ENCODE measurements at places on chromosomes 6 and 20. TPM values are rescaled to one million over a fixed set of nuclear protein-coding genes. Genes with fewer than 3 reads are reported as not detected.

The SEL1L2 gene
- total RNA-seq, result not detected

The CYP39A1 gene
- total RNA-seq, result 0.84 TPM

The SLC22A16 gene
- total RNA-seq, result not detected

The DDX43 gene
- total RNA-seq, result not detected

The ZNF311 gene
- 1.7 TPM for total RNA-seq

The PLEKHG1 gene
- total RNA-seq, result 8.9 TPM

The GPX5 gene
- total RNA-seq, result 4.3 TPM

The RAET1L gene
- total RNA-seq, result not detected

The BTN1A1 gene
- not detected for total RNA-seq

The ARFGEF3 gene
- 1.5 TPM for total RNA-seq

The FNDC11 gene
- total RNA-seq, result 0.20 TPM

GRCh38 chr6:133756078-133756695 lies 132.7 kb upstream of the TCF21 start:
- H3K36me3 ChIP-seq, result no peaks in the 10 kb centered on the region
- DNase-seq, result peak; percentile 51
- no peak overlapping the region for H3K4me3 ChIP-seq
- no peak overlapping the region for H3K27ac ChIP-seq
- peaks cover 3% of the 10 kb centered on the region for H3K4me1 ChIP-seq

DNA sequence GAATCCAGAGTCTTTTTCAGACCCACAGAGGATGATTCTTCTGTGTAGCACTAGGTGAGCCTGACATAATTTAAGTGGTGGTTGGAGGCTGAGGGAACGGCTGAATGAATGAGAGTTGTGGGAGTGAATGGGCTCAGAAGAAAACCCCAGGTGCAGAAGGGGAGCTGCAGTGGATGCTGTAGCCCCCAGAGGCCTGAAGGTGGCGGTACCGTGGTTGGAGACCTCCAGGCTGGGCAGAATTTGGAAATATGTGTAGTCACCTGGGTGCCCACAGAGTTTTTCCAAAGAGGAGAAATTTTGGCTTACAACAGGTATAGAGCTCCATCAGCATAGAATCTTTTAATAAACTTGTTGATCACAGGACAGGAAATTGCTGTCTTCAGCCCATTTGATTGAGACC lies 6.5 kb upstream of the RAET1G start:
- no peak for DNase-seq
- no peaks in the 10 kb centered on the region for H3K36me3 ChIP-seq

- no peaks in the 10 kb centered on the region for H3K27me3 ChIP-seq
- DNase-seq, result peak; percentile 55
- no peaks in the 10 kb centered on the region for H3K36me3 ChIP-seq
Observed at GRCh38 chr6:125009578-125009977, 47.3 kb downstream of the RNF217 start.

- H3K27ac ChIP-seq, result no peak overlapping the region
- peaks cover 7% of the 10 kb centered on the region for H3K4me1 ChIP-seq
- H3K36me3 ChIP-seq, result no peaks in the 10 kb centered on the region
- no peak for DNase-seq
- H3K4me3 ChIP-seq, result no peak overlapping the region
Observed at GRCh38 chr6:140205795-140206593, 831.5 kb upstream of the CITED2 start.

GRCh38 chr6:2740581-2740980 lies 10.1 kb downstream of the MYLK4 start:
- H3K36me3 ChIP-seq, result no peaks in the 10 kb centered on the region
- no peak overlapping the region for H3K4me3 ChIP-seq
- no peak for DNase-seq
- no peaks in the 10 kb centered on the region for H3K27me3 ChIP-seq
- H3K27ac ChIP-seq, result no peak overlapping the region

DNA sequence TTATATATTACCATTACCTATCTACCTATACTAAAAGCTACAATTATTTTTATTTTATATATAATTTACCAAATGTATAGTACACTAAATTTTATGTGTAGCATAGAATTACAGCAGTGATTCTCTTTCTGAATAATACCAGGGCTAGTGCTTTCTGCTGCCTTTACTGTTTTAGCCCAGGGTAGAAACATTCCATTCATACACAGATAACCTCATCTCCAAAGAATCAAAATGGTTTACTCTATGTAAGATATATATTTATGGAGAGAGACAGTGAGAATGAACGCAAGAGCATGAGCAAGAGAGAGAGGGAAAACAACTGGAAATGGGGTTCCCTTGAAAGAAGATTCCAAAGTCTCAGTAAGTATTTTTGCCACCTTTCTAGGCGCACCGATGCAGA lies 56.3 kb upstream of the ATXN1 start:
- DNase-seq, result no peak
- no peak overlapping the region for H3K27ac ChIP-seq
- no peak overlapping the region for H3K4me3 ChIP-seq
- H3K27me3 ChIP-seq, result no peaks in the 10 kb centered on the region

- no peak overlapping the region for H3K4me3 ChIP-seq
- no peaks in the 10 kb centered on the region for H3K36me3 ChIP-seq
- H3K27me3 ChIP-seq, result peaks cover 40% of the 10 kb centered on the region
- no peaks in the 10 kb centered on the region for H3K4me1 ChIP-seq
- no peak for DNase-seq
- H3K27ac ChIP-seq, result no peak overlapping the region
Observed at GRCh38 chr6:32794510-32794909, 22.3 kb downstream of the HLA-DOB start.

DNA sequence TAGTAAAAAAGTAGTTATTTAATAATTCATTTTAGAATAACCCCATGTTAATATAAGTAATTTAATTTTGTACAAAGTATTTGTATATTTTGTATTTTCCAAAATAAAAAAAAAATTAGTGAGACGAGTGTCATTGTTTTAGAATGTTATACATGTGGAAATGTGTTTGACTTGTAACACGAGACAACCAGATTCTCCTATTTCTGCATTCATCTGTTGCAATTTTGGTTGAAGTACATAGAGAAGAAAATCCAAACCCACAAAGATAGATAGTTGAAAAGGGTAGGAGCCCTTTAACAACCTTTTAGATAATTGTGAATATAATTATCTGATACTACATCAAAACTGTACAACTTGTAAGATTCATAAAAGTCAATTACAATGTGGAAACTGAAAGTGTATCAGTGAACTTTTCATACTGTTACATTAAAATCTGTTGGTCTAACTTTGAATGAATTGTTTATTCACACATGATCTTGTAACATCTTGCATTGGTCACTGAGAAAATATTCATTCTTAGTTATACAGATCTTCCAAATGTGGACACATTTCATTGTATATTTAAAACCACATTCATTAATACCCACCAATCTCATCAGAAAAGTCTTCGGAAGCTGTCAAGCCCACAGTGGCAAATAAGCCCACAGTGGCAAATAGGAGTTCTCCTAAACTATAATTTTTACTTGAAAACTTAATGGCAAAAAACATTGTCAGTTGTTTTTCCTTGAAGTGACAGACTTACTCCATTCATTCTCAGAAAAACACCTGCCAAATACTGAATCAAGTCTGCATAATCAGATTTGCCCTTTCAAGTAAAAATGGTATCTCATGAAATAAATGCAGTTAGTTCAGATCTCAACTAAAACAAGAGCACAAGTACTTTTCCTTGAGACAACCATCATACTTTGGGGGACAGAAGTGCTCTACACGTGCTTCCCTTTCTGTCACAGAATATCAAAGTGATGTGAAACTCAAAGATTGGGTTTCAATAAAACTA lies 52.8 kb downstream of the FKBP5 start:
- no peak overlapping the region for H3K27ac ChIP-seq
- H3K4me3 ChIP-seq, result no peak overlapping the region
- H3K36me3 ChIP-seq, result no peaks in the 10 kb centered on the region
- no peaks in the 10 kb centered on the region for H3K4me1 ChIP-seq
- no peak for DNase-seq

GRCh38 chr6:165679326-165679725 lies 16.3 kb upstream of the PDE10A start:
- no peaks in the 10 kb centered on the region for H3K36me3 ChIP-seq
- peaks cover 8% of the 10 kb centered on the region for H3K4me1 ChIP-seq

DNA sequence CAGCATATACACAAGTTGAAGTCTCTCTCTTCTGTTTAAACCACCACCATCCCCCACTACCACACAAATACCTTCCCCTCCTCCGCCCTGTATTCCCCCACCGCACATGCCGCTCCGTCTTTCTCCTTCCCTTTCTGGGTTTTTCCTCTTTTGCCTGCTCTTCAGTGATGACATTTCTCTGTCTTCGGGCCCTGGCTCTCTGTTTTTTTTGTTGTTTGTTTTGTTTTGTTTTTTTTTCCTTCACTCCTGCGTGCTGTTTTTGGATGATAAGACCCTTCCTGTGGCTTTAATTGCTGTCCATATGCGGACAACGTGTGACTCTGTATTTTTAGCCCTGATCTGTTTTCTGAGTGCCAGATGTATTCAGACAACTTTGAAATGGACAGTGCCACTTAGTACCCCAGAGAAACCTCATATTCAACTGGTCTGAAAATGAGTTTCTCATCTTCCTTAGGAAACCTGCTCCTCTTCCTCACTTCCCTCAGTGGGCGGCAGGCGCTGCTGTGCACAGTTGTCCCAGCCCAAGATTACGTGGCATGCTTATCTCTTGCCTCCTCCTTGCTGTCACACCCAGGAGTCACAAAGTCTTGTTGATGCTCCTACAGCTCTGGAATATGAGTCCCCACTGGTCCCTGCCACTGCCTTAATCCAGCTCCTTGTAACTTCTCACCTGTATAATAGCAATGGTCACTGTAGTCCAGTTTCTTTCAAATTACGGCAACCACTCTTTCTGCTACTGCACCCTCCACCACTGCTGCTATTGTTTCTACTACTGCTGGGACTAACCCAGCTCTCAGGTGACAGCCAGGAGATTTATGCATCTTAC lies 8.2 kb downstream of the PPP1R14C start:
- no peak overlapping the region for H3K27ac ChIP-seq
- no peak for DNase-seq
- peaks cover 54% of the 10 kb centered on the region for H3K27me3 ChIP-seq
- no peaks in the 10 kb centered on the region for H3K36me3 ChIP-seq

GRCh38 chr20:25592135-25592852 lies 7.0 kb upstream of the NINL start:
- no peaks in the 10 kb centered on the region for H3K36me3 ChIP-seq
- no peak overlapping the region for H3K4me3 ChIP-seq
- H3K4me1 ChIP-seq, result no peaks in the 10 kb centered on the region
- no peak overlapping the region for H3K27ac ChIP-seq

- H3K4me1 ChIP-seq, result peaks cover 26% of the 10 kb centered on the region
- peak overlapping the region; percentile 35 for H3K27ac ChIP-seq
- DNase-seq, result peak; percentile 75
- H3K36me3 ChIP-seq, result no peaks in the 10 kb centered on the region
- no peak overlapping the region for H3K4me3 ChIP-seq
- H3K27me3 ChIP-seq, result no peaks in the 10 kb centered on the region
Observed at GRCh38 chr6:132405143-132405915, 4.1 kb upstream of the MOXD1 start.

- no peaks in the 10 kb centered on the region for H3K36me3 ChIP-seq
- no peak for DNase-seq
- H3K27ac ChIP-seq, result no peak overlapping the region
- peaks cover 5% of the 10 kb centered on the region for H3K4me1 ChIP-seq
Observed at GRCh38 chr6:108726726-108727339, 121.4 kb upstream of the ARMC2 start.

GRCh38 chr6:11279284-11279689 lies 46.8 kb upstream of the NEDD9 start:
- no peaks in the 10 kb centered on the region for H3K27me3 ChIP-seq
- no peak overlapping the region for H3K27ac ChIP-seq
- H3K4me3 ChIP-seq, result no peak overlapping the region
- H3K4me1 ChIP-seq, result peaks cover 22% of the 10 kb centered on the region

GRCh38 chr6:136544326-136544725 lies 5.9 kb downstream of the MAP7 start:
- H3K36me3 ChIP-seq, result no peaks in the 10 kb centered on the region
- peaks cover 12% of the 10 kb centered on the region for H3K27me3 ChIP-seq
- no peak overlapping the region for H3K27ac ChIP-seq
- H3K4me1 ChIP-seq, result no peaks in the 10 kb centered on the region
- no peak overlapping the region for H3K4me3 ChIP-seq

DNA sequence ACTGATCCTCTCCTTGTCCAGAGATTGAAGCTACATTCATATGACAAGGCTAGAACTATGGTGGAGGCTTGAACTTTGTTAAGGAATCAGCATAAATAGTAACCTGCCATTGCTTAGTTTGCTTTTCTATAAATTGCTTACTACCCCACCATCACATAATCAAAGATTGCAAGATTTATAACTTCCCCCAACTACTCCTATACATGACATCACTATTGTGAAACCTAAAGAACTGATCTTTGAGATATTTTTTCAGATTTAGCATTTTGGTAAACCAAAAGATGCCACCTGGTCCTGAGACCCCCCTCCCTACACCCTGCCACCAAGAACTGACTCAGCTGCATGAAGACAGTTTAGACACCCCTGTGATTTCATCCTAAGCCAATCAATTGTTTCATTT lies 385.3 kb downstream of the CDC5L start:
- H3K36me3 ChIP-seq, result no peaks in the 10 kb centered on the region
- no peaks in the 10 kb centered on the region for H3K27me3 ChIP-seq
- H3K27ac ChIP-seq, result no peak overlapping the region
- no peak for DNase-seq
- H3K4me3 ChIP-seq, result no peak overlapping the region
- H3K4me1 ChIP-seq, result no peaks in the 10 kb centered on the region

GRCh38 chr6:23647045-23647444 lies 479.0 kb upstream of the NRSN1 start:
- no peak for DNase-seq
- no peaks in the 10 kb centered on the region for H3K27me3 ChIP-seq

DNA sequence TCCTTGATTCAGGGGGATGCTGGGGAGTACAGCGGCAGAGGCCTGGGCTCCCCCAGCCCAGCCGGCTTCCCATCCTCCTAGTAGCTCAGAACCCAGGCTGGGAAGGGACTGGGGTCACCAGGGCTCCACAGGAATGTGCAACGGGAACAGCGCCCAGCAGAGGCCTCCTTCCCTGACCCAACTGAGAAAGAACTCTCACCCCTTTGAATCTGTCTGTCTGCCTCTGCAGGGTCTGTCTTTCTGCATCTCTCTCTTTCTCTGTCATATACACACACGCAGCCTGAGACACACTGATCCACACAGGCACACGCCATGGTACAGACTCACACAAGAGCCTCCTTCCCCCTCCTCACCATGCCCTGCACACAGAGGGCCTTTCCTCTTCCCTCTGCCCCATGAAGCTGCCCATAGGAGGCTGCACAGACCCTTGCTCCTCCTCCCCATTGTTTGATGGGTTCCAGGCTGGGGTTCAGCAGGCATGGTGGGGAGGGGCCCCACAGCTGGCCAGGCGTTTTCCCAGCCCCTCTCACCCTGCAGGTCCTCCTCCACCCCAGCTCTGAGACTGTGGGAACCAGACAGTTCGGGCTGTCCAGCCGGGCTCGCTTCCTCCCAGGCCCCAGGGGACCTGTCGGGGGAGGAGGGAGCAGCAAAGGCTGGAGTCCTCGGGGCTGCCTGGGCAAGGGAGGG lies 2.8 kb downstream of the FOXS1 start:
- peak overlapping the region; percentile 85 for H3K27ac ChIP-seq
- H3K4me1 ChIP-seq, result peaks cover 68% of the 10 kb centered on the region
- peak; percentile 60 for DNase-seq
- H3K4me3 ChIP-seq, result peak overlapping the region; percentile 40
- H3K36me3 ChIP-seq, result no peaks in the 10 kb centered on the region
- peaks cover 6% of the 10 kb centered on the region for H3K27me3 ChIP-seq

All from astrocyte (in vitro differentiated cells and primary cell).